ENCODE measurements at places on chromosomes 6 and 20.

DNA sequence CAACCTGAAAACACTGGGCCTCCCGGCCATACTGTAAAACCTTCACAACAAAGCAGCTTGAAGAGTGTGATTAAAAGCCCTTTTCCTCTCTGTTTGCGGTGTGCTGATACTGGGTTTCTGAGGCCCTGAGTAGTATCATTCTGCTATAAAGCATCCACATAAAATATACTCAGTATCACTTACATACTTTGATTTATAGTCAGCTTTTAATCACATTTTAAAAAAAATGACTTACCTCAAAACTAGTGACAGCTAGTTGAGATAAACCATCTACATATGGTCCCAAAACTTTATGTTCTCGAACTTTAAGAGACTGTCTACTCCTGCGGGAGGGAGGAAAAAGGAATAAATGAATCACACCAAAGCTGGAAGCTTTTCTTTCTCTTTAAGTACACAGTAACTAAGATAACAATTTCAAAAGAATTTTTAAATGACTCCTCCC lies 135.7 kb downstream of the KIF13A start:
- DNase-seq, result no peak

- no peak for DNase-seq
These were observed 44.3 kb downstream of the TRERF1 start for GRCh38 chr6:42407379-42407778.

- DNase-seq, result no peak
These were observed 264.3 kb upstream of the ECI2 start for GRCh38 chr6:4399656-4400055.

DNA sequence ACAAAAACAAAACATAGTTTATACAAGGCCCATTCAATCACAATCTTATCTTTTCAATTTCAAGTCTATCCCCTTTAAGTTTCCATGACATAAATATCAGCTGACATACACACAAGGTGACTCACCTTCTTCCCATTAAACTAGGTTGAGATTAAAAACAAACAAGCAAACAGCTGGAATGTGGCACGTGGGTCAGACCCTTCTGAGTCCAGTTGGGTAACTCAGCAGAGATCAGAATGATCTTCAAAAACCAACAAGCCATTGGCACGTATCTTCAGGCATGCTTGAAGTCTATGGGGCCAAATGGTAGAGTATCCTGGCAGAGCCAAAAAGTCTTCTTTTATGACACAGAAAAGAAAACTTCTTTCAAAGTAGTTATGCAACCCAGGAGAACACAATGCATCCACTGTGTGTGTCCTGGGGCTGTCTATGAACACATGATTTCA lies 603.5 kb upstream of the CITED2 start:
- DNase-seq, result no peak

GRCh38 chr6:64155063-64155462 lies 519.5 kb downstream of the PHF3 start:
- DNase-seq, result no peak

- no peak for DNase-seq
These were observed 110.9 kb downstream of the SMLR1 start for GRCh38 chr6:130937942-130938604.

- DNase-seq, result no peak
These were observed 32.3 kb downstream of the YTHDF1 start for GRCh38 chr20:63183422-63184146.

GRCh38 chr6:91352878-91353277 lies 766.0 kb upstream of the MAP3K7 start:
- DNase-seq, result no peak

DNA sequence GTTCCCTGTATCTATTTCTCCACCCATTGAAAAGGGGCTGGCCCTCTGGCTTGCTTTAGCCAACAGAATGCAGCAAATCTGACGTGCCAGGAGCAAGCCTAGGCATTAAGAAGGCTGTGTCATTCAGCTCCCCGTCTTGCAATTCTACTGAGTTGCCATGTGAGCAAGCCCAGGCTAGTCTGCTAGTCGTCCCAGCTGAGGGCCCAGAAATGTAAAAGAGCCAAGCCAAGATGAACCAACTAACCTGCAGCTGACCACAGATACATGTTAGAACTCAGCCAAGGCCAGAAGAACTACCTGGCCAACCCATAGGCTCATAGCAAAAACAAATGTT lies 30.1 kb downstream of the PREP start:
- no peak for DNase-seq

- DNase-seq, result no peak
These were observed 169.9 kb downstream of the DHX35 start for GRCh38 chr20:39132093-39132492.

DNA sequence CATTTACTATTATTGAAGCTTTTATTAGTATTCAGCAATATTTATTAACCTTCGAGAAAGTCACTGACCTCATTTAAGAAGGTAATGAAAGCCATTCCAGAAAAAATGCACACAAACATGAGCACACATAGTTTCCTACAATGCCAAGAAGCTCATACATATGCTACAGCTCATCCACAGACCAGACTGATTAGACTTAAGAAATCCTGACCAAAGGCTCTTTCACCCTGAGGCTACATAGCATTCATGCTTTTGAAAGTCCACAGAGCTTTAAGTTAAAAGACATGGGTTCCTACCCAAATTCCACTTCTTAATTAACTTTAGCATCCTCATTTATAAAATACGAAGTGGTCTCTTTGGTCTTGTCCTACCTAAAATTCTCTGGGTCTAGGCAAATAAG lies 430.4 kb downstream of the TBC1D32 start:
- DNase-seq, result no peak

- no peak for DNase-seq
These were observed 71.5 kb downstream of the NCR2 start for GRCh38 chr6:41406728-41407489.

All from activated CD8-positive, alpha-beta memory T cell treated with anti-CD3 and anti-CD28 coated beads for 1 hour (primary cell).